ENCODE measurements at places on chromosomes 2 and 18.

- no peak for DNase-seq
Measured at GRCh38 chr2:80016171-80016570, 288.4 kb downstream of the LRRTM1 start.

DNA sequence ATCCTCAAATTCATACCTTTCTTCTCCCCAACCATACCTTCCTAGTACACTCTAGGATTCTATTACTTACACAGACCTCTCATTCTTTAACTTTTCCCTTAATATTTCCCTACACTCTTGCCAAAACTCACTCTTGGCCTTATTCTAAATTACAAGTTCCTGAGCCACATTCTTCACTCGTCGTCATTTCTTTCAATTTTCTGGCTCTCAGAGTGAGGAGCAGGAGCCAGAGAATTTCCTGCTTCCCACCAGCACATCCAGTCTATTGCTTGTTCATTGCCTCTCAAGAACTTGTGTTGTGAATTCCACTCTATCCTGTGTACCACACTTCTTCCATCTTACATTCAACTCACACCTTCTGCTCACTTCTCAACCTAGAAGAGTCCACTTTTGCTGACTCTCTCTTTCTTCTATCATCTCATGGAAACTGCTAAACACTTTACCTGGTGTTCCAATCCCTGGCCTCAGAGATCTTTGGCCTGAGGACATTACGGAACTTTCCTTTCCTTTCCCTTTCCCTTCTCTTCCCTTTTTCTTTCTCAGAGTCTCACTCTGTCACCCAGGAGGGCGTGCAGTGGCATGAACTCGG lies 171.6 kb downstream of the PLCL1 start:
- DNase-seq = no peak

DNA sequence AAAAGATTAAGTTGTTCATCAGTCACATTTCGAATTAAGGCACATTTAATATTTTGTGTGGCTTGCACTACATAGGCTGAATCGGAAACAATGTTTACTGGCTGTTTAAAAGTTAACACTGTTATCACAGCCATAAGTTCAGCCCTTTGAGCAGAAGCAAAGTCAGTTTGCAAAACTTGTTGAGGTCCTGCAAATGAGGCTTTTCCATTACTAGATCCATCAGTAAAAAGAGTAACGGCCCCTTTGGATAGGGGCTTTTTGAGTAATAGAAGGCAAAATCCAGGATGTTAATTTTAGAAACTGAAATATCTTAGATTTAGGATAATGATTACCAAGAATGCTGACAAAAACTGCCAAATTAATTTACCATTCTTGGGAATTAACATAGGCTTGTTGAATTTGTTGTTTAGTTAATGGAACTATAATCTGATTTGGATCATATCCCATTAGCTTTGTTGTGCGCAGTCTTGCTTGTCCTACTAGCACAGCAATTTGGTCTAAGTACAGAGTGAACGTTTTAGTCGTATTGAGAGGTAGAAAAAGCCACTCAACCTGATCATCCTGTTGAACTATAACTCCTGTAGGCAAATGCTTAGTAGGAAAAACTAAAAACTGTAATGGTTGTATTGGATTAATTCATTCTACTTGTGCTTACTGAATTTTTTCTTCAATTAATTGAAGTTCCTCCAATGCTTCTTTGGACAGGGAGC lies 13.9 kb upstream of the SUCLG1 start:
- DNase-seq = no peak

- DNase-seq = no peak
Measured at GRCh38 chr2:241974851-241975592, 105.5 kb downstream of the RTP5 start.
